ENCODE measurements at places on chromosomes 13 and 19.
A peak's percentile ranks its signal among the peaks of the same experiment; 100 is the strongest.

DNA sequence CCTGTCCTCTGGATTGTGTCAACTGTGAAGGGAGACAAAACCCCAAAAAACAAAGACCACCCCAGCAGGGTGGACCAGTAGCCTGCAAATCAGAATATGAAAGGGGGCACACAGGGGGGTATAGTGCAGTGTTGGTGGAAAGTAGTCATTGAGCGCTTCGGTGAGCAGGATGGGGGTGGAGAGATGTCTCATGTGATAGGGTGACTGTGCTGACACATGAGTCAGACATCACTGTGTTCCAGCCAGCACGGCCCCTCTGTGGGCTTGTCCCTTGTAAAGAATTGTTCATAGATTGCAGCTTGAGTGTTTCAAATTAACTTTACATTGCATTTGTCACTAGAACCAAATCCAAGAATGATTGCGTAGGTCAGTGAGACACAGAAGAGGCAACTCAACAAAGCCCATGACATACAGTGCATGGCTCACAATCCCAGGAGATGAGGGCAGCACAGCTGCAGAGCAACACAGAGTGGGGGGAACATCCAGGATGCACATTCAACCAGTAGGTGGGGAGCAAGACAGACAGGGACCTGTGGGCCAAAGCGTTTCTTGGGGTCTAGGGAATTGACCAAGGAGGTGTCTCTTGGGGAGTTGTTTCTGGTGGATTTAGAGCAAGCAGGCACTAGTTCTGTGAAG, 7.5 kb downstream of the ZNF440 start:
- no peak for DNase-seq

GRCh38 chr13:44760434-44760833, 184.3 kb upstream of the TSC22D1 start:
- DNase-seq: no peak

GRCh38 chr19:13281567-13282291, 131.5 kb downstream of the IER2 start:
- DNase-seq: no peak

DNA sequence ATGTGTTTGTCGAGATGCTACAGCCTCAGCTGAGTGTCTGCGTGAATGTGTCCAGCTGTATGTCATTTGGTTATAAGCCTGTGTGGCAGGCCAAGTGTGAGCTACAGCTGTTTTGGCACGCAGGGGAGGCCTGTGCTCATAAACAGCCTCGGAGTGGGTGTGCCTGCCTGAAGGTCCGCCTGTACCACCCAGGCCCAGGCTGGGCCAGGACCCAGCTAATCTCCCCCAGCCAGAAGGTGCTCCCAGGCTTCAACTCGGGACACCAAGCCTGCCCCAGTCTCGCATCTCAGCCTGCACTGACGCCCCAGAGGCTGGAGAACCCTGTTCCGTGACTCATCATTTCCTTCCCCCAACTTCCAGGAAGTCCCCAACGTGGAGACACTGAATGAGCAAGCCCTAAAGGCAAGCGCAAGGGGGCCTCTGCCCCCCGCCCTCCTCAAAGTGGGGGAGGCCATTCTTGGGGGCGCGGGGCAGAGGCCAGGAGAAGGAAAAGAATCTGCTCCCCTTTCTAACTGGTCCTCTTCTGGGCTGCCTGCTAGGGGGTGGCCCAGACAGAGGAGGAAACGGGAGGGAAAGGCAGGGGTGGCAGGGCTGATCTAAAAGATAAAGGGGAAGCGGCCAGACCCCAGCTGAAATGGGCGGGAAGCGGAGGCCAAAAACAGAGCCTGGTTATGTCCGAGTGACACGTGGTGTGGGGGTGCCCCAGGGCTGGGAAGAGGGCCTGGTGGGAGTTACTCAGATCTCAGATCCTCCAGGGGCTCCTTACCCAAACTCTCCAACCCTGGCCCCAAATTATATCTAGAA, 2.0 kb downstream of the SLC1A5 start:
- peak; percentile 79 for DNase-seq

- no peak for DNase-seq
Observed at GRCh38 chr19:17835182-17836006, 12.4 kb downstream of the JAK3 start.

DNA sequence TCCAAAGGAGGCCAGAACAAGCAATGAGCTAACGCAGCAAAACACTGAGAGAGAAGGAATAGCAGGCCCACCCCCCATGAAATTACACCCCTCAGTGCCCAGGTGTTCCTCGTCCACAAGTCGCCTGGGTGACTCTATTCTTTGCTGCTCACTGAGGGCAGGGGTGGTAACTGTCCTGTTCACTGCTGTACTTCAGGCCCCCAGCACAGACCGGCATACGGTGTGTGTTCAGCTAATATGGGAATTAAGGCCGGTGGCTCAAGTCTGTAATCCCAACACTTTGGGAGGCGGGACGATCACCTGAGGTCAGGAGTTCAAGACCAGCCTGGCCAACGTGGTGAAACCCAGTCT, 31.9 kb downstream of the DHRS12 start:
- no peak for DNase-seq

- no peak for DNase-seq
Observed at GRCh38 chr19:28927456-28927855, 285.5 kb downstream of the UQCRFS1 start.

DNA sequence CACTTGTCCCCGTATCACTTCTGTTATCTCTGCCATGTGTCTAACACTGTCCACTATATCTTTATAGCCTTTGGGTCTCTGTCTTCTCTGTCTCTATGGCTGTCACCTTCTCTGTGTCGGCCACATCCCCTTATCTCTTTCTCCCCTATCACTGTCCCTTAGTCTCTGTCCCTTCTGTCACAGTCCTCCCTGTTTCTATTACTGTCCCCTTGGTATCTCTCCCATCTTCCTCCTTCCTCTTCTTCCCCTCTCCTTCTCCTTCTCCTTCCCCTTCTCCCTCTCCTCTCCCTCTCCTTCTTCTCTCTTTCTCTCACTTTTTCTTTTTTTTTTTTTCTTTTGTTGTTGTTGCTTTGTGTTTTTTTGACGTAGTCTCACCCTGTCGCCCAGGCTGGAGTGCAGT, 34.7 kb upstream of the LRRC4B start:
- no peak for DNase-seq

DNA sequence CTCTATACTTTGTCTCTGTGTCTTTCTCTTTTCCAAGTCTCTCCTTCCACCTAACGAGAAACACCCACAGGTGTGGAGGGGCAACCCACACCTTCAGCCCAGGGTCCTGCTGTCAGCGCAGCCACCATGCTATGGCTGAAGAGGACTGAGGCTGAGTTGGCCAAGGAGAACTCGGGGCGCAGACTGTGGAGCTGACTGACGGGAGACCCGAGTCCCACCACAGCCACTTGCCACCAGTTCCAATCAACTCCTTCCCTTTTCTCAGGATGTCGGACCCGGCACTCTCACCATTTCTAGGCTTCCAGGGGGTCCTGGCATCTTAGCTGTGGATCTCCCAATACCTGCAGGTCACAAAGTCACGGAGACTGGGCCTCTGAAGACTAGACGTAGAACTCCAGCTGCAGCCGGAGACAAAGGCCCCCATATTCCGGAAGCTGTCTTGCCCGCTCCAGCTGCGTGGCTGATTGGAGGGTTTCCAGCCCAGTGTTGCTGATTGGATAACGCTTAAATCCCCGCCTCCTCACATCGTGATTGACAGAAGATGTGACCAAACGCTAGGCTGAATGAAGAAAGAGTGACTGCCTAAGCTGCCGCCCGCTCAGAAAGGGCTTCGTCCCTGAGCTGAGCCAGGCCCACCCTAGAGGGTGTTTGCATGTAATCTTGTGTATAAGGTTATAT, 63.6 kb downstream of the ZNF429 start:
- peak; percentile 30 for DNase-seq

GRCh38 chr13:101554420-101555125, 102.1 kb downstream of the ITGBL1 start:
- DNase-seq: no peak

- DNase-seq: no peak
Observed at GRCh38 chr13:38718374-38718773, 31.5 kb downstream of the FREM2 start.

DNA sequence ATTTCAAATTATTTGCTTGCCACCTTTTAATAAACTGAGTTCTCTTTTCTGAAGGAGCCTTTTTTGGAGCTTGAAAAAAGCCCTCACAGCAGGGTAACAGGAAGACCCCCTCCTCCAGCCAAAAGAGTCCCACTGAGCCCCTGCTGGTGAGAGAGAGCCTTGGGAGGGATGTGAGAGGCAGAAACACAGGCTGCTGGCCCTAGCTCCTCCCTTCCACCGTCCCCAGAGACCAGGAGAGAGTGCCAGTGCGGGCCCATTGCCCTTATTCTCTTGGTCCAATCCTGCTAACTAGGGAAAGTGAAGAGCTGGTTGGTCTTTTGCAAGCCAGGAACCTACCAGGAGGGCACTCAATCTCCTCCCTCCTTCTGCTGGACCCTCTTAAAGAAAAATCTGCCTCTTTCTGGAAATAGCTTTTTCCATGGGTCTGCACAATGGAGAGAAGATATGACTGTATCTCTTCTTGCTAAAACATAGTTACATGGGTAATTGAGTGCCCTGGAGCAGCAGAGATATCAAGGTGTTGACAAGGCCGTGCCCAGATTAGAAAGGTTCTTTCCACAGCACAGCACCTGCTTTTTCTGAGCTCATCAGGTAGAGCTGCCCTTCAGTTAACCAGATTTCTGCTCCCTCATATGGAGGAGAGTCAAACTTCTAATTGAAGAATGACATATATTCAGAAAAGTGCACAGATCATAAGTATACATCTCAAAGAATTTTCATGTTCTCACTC, 113.9 kb downstream of the LRCH1 start:
- no peak for DNase-seq

DNA sequence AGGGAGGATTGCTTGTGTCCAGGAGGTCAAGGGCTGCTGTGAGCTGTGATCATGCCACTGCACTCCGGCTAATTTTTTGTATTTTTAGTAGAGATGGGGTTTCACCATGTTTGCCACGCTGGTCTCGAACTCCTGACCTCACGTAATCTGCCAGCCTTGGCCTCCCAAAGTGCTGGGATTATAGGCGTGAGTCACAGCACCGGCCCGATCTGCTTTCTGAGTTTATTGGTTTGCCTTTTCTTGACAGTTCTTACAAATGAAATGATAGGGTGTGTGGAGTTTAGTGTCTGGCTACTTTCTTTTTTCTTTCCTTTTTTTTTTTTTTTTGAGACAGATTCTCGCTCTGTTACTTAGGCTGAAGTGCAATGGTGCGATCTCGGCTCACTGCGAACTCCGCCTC, 848 bp downstream of the C19orf44 start:
- no peak for DNase-seq

DNA sequence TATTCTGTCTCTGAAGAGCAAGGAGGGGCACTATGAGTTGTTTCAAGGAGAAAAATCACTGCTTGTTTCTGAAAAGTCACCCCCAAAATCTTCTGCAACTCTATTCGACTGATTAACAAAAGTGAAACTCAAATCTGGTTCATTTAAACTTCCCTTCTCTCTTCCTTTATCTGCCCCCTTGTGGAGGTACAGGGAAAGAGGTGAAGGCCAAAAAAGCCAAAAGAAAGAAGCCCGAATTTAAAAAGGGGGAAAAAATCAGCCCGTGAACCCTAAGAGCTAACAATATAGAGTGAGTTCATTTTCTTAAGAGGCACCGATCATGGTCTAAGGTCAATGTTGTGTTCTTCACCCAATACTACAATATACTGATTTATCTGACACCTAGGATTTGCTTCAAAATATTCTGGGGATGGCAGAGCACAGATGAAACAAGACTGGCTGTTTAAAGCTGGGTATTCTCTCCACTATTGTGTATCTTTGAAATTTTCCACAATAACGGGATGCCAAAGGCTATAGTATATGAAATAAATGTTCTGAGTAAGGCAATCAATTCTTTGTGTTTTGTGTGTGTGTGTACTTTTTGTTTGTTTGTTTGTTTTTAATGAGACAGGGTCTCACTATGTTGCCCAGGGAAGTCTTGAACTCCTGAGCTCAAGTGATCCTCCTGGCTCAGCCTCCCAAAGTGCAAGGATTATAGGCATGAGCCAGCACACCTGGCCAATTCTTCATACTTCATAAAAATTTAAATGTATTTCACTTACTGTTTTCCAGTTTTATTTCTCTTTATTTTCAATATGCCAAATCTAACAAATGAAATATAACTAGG, 55.0 kb upstream of the EEF1AKMT1 start:
- DNase-seq: no peak

DNA sequence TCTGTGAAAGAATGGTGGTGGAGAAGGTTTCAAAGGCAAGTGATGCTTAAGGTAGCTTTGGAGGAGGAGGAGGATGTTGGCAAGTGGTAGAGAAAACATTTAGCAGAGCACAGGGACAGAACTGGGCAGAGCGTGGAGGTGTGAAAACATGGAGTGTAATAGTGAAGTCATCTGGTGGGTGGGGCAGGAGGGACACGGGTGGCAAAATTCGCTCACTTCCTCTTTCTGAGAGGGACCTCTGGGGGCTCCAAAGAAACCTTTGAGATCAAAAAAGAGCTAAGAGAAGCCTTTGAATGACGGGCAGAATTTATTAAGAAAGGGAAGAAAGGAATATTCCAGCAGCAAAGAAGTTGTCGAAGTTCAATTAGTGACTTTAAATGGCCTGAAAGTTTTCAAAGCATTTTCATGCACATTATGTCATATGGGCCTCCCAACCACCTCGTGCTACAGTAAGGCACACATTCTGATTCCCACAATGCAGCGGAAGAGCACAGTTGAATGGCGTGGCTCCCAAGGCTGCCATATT, 82.8 kb downstream of the STARD13 start:
- DNase-seq: no peak

GRCh38 chr13:29713839-29714238, 118.4 kb upstream of the SLC7A1 start:
- DNase-seq: no peak

- no peak for DNase-seq
Observed at GRCh38 chr19:39937094-39937720, 2.8 kb upstream of the FCGBP start.

DNA sequence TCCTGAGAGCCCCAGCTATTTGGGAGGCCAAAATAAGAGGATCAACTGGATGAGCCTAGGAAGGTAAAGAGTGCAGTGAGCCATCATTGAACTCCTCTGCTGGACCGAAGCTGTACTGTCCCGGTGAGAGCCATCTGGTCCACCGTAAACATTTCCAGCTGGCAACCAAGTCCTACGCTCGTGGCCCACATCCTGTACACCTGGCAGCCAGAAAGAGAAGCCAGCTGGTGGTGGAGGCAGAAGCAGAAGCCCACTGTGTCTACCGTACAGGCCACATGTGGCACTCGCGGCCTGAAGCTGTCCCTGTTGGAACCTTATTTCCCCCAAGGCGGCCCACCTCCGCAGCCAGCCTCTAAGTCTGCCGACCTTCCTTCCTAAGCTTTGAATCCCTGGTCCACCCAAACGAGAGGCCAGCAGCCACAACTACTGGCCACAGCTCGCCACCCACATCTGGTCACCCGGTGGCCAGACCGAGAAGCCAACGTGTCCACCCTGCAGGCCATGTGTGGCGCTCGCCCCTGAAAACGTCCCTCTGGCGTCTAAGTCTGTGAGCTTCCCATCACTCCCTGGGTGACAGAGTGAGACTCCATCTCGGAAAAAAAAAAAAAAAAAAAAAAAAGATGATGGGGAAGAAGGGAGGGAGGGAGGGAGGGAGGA, 14.2 kb upstream of the ZNF91 start:
- DNase-seq: no peak

GRCh38 chr13:102220681-102221228, 181.1 kb downstream of the FGF14 start:
- no peak for DNase-seq

All from activated T-helper 1 cell treated with anti-CD3 and anti-CD28 coated beads, Interleukin-2, amount 50 U/mL, for 16 hours (primary cell).